GM03348 (cell line): ENCODE measurements at places on chromosomes 3 and 15.
A peak's percentile ranks its signal among the peaks of the same experiment; 100 is the strongest.

- no peak for DNase-seq
Measured at GRCh38 chr3:147428754-147429153, 19.6 kb downstream of the ZIC1 start.

DNA sequence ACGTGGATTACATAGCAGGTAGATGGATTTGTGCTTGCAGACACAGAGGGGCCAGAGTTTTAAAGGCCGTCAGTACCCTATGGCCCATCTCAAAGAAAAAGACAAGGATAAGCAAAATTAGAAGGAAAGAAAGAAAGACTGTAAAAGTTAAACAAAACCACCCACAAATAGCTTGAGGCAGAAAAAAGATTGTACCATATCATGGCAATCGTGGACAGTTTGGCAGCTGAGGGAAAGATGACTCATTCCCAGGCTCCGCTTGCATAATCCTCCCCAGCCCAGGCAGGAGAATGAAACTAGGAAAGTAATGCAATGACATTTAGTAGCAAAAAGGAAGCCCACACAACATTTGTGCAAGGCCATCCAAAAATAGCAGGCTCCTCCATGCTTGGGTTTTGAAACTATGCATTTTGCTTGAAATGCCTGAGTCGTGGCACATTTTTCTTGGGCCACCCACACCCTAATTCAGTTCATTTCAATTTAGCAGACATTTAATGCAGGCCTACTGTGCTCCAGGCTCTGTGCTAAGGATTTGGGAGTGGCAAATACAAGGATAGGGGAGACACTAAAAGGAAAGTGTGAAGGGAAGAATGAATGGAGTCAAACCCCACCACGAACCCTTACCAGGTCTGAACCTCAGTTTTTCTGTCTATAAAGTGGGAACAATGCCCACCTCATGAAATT lies 40.9 kb upstream of the SMAD3 start:
- DNase-seq = peak; percentile 90

DNA sequence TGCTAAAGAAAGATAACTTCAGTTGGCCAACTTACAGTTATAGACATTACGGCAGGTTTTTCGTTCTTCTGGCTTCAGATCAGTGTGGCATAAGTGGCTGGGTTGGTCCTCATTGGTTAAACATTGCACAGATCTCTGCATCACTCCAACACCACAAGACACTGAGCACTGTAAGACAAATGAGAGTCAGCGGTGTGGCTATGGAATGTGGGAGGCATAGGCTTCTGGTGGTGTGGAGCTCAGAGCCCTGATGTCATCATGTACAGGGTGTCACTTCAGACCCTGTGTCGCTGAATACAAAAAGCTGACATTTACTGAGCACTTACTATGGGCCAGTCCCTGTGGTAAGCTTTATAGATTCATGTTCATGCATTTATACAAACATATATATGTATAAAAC lies 146.0 kb downstream of the ADAMTS9 start:
- no peak for DNase-seq

DNA sequence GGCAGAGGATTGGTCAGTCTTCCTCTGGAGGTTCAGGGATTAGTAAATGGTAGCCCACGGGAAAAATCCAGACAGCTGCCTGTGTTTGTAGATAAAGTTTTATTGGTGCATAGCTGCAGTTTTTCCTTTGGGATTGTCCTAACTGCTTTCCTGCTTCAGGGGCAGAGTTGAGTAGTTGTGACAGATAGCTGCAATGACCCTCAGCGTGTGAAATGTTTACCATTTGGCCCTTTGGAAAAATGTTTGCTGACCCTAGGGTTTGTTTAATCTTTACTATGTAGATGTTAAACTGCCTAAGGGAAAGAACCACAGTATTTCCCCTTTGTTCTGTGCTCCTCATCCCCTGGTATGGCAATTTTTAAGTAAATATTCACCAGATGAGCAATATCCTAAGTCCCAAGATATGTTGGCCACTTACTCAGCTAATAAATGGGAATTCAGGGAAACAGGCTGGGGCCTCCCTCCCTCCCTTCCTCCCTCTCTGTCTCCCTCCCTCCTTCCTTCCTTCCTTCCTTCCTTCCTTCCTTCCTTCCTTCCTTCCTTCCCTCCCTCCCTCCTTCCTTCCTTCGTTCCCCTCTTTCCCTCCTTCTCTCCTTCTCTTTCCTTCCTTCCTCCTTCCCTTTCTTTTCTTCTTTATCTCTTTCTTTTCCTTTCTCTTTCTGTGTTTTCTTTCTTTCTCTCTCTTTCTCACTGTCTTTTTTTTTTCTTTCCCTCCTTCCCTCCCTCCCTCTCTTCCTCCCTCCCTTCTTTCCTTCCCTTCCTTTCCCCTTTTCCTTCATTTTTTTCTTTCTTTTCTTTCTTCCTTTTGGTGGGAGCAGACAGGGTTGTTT lies 234.6 kb upstream of the BHLHE40 start:
- DNase-seq = peak; percentile 29

- peak; percentile 25 for DNase-seq
Measured at GRCh38 chr3:69088063-69088462, 3.3 kb downstream of the ARL6IP5 start.

GRCh38 chr3:127646501-127647046 lies 17.6 kb downstream of the PODXL2 start:
- no peak for DNase-seq

DNA sequence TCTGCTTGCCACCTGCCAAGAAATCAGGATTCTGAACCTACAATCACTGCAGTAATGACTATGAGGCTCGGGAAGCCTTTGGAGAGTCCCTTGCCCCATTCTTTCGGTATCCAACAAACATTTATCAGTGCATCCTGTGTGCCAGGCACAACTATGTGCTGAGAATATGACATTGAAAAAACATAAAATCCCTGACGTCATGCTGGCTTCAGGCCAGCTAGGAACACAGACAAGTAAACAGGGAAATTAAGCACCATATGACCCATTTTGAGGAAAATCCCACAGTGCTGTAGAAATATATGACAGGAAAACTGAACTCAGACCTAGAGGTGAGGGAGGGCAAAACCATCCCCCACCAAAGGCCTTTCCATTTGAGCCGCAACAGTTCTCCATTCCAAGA lies 34.1 kb upstream of the DET1 start:
- DNase-seq = no peak

DNA sequence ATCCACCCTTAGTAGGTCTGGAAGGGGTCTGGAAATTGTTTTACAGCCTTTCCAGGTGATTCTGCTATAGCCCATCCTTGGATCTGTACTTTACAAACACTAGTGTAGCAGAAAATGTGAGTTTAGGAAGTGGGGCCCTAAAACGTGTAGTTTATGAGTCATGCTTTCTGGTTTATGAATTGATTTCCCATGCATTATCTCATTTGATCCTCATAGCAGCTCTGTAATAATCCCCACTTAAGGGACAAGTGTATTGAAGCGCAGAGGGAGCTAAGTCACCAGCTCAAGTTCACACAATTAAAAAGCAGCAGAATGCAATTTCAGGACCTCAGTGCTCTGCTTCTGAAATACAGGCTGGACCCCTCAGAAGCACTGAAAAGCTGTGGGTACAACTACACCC lies 22.7 kb upstream of the STARD5 start:
- no peak for DNase-seq

- peak; percentile 52 for DNase-seq
Measured at GRCh38 chr3:12288182-12289129, at the start of gene PPARG. Gene PPARG (plus strand): TSS chr3:12289070. CDS start chr3:12379712, 90,642 bp downstream.

DNA sequence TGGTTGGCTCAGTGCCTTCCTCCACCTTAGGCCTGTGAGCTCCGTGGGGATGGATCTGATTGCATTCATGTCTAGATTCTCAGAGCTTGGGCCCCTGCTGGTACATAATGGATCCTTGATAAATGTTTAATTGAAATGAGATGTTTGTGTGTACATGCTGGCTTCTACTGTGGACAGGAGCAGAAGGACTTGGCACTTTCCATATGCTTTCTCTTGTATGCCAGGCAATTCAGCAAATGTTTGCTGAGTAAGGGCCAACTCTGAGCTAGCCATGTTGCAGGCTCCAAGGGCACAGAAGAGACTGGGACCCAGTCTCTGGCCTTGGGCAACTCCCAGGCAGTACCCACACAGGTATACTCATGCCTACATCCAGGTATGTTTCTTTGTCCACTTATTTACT lies 67.0 kb downstream of the RAB11A start:
- DNase-seq = no peak

DNA sequence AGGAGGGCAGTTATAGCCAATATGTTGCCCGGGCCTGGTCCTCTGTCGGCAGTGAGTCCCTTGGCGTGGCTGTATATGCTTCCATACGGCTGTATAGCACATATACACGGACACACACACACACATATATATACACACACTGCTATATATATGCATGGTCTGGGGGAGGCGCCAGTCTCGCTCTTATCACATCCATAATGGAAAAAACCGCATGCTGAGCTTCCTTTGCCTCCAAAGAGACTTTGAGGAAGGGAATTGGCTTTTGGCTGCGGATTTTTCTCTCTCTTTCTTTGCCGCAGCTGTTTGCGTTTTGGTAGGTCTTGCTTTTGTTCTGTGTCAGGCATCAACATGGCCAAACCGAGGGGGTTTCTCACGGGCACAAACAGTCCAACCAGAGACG lies 11.3 kb upstream of the TMEM115 start:
- DNase-seq = no peak

DNA sequence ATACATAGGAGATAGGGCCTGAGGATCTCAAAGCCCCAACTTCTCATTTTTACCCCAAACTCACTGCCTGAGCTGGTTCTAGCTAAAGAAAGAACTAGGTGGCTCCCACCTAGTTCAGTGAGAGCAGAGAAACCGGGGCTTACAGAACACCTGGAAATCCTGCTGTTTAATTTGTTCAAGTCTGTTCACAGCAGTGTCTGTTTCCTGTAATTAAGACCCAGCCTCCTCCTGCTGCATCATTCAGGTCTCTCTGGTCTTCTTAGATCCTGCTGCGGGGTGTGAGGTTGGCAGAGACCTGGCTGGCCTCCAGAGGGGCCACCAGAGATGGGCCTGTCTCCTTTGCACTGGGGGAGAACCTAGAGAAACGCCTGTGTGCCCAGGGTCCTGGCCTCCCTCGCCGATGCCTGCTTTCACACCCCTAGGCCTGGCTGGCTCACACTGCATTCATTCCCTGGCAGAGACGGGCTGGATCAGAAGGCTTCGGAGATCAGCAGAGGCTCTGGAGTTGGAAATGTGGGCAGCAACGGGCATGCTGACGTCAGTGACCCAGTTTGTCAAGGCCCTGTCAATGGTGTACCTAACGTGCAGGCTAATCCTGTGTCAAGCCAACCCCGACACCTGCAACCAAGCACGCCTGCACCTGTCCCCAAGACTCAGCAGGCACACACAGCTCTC lies 4.9 kb upstream of the CHRNA3 start:
- DNase-seq = no peak

DNA sequence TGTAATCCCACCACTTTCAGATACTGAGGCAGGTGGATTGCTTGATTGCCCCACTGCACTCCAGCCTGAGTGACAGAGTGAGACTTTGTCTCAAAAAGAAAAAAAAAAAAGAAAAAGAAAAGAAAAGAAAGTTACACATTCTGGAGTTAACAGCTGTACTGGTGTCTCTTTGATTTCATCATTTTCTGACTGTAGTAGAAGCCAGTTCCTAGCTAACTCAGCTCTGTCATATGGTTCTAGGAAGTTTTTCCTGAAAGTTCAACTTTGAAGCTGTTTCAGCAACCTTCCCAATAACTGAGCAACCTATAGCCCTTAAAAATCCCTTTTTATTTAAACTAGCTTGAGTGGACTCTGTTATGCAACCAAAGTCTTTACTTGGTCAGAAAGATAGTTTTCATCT lies 104.6 kb upstream of the STRIT1 start:
- DNase-seq = peak; percentile 42

DNA sequence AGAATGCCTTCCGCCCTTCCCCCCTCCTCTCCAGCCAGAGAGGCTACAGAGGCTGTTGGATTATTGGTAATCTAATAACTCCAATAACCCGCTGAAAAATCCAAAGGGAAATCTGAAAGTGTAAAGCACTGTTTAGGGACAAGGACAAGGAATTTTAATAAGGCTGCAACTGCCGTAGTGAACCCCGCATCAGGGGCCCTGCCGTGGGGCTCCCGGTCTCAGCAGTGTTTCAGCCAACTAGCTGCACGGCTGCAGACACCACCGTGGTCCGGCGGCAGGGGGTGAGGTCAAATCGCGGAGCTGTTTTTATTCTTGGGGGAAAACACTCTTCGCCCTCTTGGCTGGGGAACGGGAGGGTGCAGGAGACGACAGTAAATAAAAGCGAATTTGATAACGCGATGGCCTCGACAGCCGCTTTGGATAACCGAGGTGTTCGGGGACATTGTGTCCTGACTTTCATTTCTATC lies 6.1 kb downstream of the BCL6 start:
- no peak for DNase-seq

DNA sequence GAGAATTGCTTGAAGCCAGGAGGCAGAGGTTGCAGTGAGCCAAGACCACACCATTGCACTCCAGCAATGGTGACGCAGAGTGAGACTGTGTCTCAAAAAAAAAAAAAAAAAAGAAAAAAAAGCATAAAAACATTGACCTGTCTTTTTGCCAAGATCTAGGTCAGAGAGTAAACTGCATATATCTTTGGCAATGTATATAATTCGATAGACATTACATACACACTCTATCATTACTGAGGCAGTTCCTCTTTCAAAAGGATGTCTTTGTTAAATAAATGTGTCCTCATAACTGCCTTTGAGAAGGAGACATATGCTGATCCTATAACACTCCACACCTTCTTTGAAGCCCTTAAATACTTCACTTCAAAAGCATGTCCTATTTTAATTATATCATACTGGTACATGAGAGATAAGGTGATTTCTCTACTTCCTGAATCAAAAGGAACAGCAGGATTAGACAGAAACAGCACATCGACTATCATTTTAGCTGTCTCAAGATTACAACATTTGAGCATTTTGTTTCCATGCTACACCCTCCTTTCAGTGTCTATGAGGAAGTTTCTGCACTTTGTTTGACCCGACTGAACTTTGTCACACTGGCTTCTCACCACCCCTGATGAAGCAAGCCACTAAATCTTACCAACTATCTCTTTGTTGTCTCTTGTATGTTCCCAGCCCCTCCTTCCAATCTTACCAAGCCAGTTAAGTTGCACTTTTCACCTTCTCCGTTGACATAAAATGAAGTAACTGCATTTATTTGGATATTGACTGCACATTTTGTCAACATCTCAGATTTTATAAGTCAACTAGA lies 335.8 kb downstream of the MECOM start:
- DNase-seq = no peak

DNA sequence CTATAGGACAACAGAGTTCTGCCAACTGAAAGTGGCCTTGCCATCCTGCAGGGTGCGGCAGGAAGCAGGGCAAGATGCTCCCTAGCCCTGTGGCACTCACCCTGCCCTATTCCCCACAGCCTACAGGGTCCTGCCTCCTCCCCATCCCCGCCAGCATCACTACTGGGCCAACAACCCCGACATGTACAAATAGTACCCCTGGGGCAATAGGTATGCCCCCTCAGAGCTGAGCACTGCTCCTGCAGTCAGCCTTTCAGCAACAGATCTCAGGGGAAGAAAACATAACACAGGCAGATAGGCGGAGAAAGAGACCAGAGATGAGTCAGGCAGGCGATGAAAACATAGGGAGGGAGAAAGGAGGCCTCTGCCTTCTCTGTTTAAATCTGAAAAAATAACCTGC lies 74.7 kb downstream of the XXYLT1 start:
- peak; percentile 75 for DNase-seq

GRCh38 chr15:35019404-35020327 lies 31.6 kb upstream of the ZNF770 start:
- DNase-seq = no peak

- DNase-seq = peak; percentile 82
Measured at GRCh38 chr3:41267975-41268640, 68.8 kb downstream of the CTNNB1 start.

GRCh38 chr3:76646921-76647562 lies 392.9 kb upstream of the ROBO2 start:
- no peak for DNase-seq

- DNase-seq = no peak
Measured at GRCh38 chr3:158841387-158841786, 39.5 kb downstream of the MFSD1 start.
